ENCODE measurements at places on chromosomes 4 and X.

DNA sequence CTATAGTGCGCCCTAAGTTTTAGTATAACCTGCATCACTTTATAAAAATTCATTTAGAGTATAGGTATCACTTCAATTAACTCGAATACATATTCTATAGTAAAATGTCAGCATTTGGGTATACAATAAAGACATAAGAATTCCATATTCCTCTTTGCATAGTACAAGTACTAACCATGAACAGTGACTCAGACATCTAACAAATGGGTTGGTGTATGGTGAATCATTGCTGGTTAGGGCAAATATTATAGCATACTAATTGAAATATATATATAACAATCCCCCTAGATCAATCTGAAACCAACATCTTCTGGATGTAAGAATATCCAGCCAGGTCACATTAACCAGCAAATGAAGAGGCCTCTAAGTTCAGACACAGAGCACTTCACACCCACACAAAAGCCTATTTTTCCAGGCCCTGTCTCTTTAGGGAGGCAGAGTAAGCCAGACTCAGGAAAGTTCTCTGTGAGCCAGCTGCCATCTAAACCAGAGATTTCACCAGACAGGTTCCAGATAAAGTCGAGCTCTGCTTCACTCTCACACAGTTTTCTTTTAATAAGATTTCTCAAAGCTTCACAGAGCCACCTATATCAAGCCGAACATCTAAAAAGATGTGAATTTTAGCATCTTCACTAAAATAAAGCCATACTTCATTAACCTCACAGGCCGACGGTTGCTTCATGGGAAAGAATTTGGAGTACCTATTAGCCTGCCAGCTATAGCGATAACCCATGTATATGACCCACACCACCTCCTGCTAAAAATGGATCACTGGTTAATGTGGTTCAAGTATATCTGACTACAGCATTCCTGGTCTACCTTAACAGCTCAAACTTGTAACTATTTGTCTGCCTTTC, 200.0 kb upstream of the FTHL17 start:
- peak; percentile 33 for DNase-seq

DNA sequence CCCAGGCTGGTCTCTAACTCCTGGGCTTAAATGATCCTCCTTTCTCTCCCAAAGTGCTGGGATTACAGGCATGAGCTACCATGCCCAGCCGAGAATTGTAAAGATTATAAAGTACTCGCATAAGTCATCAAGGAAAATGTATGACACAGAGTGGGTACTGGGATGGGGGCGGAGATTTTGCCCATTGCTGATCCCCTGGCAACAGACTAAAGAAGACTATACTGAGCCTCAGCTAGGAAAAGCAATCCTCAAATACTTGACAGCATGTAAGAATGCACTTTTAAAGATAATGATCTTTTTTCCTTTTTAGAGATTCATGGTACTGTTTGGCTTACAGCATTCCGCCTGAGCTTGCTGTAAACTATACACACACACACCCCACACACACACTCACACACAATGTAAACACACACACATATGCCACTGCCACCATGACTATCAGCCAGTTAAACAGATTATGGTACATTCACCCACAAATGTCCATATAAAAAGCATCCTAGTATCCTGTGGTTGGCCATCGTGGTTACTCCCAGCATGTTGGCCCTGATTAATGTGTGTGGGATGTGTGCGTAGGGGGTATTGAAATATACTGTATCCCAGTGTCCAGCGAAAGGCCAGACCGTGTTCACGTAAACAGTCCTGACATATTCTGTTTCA, 113.0 kb downstream of the AMELX start:
- peak; percentile 26 for DNase-seq

GRCh38 chr4:101155368-101155767, 192.0 kb downstream of the PPP3CA start:
- DNase-seq, result peak; percentile 63

GRCh38 chrX:83504721-83505479, 3.2 kb upstream of the POU3F4 start:
- DNase-seq, result no peak

GRCh38 chrX:70117738-70118137, 15.5 kb upstream of the IGBP1 start:
- DNase-seq, result no peak

- no peak for DNase-seq
Observed at GRCh38 chrX:155070663-155070974, 317 bp downstream of the CMC4 start.

DNA sequence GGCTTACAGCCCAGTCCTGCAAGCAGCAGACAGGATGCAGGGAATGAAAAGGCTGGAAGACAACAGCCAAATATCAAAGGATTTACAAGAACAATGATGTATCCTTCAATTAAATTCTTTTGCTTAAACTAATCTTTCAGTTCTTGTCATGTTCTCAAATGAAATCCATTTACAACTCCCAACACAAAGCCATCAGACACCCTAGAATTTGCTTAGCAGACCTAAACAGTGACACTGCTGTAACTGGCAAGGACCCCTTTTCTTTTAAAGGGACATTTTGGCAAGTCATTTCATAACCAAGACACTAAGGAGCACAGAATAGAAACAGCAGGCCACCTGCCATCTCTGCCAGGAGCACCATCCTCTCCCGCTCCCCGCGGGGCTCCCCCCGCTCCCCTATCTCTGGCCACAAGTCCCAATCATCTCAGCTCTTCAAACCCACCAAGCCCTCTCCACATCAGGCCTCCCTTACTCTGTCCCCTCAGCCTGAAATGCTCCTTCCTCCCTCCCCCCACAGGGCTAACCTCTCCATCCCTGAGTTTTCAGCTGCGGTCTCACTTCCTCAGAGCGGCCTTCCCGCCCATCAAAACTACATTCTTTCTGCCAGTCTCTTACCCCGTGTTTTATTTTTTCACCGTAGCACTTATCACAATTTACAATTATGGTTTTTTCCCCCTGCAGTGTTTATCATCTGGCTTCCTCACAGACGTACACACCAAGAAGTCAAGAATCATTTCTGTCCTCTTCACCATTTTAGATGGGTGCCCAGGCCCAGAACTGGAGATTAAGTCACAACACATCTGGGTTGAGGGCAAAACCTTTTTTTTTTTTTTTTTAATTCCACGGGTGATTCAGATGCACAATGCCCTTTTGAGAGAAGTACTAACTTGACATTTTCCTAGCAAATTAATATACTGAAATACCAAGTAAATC, 45.8 kb downstream of the TSPAN5 start:
- no peak for DNase-seq

- peak; percentile 51 for DNase-seq
Observed at GRCh38 chrX:22135994-22136684, 104.0 kb downstream of the PHEX start.

DNA sequence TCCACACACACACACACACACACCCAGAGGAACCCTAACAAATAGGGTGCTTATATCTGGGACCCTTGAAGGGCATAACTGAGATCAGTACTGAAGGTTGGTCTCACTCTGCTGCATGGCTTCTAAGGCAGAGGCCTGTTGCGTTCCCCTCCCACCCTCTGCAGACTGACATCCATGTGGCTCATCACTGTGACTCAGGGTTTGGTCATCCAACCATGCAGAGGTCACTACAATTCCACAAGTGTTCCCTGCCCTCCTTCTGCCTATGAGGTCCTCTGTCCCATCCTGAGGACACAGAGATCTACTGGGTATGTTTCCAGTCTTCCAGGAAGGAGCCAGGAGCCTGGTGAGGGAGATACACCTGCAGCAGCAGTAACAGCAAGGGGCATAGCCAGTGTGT, 55.8 kb downstream of the XAGE2 start:
- peak; percentile 69 for DNase-seq

DNA sequence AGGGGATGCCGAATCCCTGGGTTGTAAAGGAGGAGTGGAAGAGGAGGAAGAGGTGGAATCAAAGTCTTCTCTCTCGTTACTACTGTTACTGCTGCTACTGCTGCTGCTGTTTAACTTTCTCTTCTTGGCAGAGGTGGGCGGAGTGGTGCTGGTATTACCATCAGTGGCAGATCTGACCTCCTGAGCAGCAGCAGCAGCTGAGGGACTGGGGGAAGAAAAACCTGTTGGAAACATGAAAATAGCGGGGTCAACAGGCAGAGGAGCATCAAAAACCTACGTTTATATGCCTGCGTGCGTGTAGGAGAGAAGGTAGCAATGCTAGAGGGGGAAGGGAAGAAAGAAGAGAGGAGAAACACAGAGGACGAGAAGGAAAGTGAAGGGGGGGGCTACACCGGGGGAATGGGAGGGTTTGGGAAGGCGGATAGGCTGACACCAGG, 339 bp downstream of the CUL4B start:
- DNase-seq, result peak; percentile 40

DNA sequence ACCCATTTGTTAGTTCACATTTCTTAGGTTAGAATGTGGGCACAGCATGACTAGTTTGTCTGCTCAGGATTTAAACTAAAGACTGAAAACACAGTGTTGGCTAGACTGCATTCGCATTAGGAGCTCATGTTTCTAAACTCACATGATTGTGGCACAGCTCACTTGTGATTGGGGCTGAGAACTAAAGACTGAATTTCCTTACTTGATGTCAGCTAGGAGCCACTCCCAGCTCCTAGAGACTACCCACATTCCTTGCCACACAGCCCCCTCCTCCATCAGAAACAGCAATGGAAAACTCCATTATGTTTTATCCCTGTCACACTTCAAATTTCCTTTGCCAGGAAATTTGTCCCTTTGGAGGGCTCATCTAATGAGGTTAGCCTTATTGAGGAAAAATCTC, 170.2 kb upstream of the NUDT6 start:
- no peak for DNase-seq

- no peak for DNase-seq
Observed at GRCh38 chrX:134792077-134792476, 133.8 kb upstream of the PLAC1 start.

DNA sequence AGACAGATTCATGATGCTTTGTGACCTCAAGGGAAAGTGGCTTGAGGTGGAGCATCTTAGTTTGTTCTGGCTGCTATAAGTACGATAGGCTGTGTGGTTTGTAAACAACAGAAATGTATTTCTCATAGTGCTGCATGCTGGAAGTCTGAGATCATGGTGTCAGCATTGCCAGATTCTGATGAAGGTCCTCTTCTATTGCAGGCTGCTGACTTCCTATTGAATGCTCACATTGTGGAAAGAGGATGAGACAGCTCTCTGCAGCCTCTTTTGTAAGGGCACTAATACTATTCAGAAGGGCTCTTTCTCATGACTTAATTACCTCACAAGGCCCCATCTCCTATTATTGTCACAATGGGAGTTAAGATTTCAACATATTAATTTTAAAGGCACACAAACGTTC, 1674.0 kb upstream of the PCDH7 start:
- DNase-seq, result peak; percentile 62

GRCh38 chrX:154348114-154348531, 26.3 kb downstream of the FLNA start:
- DNase-seq, result peak; percentile 45

DNA sequence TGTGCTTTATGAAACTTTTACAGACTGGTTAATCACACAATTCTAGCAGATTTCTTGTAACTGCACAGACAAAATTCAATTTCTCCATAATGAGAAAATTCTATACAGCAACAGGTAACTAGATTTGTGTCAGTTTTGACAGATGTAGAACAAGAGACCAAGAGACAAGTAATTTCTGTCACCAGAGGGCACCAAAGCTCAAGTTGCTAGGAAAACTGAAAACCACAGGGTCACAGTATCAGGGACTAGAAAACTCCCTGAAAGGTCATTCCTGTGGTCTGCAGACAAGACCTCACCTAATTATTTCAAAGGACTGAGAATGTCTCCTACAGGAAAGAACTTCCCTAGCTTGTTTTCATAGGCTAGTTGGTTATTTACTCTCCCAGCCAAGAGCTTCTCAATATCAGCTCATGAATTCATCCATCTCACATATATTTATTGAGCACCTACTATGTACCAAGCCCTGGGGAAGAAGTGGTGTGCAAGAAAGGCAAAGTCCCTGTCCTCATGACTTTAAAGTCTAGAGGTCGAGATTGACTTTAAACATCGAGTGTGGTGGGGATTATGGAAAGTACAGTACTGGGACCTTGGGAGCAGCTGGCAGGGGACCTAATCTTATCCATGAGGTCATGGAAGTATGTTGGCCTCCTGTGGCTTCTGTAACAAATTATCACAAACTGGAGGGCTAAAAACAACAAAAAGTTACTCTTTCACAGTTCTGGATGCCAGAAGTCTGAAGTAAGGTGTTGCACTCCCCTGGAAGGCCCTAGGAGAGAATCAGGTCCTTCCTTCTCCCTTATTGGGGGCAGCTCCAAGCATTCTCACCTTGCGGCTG, 47.8 kb upstream of the SETD7 start:
- peak; percentile 69 for DNase-seq

DNA sequence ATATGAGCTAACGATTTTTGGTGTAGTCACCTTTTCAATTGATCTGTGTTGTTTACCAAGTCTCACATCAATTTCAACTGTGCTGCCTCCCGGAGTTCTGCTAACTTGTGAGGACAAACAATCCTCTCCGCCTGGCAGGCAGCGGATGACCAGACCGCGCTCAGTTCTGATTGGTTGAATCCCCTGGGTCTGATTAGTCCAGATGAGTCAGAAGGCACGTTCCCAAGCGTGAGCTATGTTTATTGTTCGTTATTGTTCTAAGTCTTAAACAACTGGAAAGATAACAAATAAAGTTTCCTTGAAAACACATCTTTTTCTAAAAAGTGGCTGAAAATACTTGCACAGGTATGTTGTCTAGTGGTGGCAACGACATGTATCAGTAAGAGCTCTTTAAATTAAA, 37.9 kb upstream of the TRPC3 start:
- peak; percentile 36 for DNase-seq

DNA sequence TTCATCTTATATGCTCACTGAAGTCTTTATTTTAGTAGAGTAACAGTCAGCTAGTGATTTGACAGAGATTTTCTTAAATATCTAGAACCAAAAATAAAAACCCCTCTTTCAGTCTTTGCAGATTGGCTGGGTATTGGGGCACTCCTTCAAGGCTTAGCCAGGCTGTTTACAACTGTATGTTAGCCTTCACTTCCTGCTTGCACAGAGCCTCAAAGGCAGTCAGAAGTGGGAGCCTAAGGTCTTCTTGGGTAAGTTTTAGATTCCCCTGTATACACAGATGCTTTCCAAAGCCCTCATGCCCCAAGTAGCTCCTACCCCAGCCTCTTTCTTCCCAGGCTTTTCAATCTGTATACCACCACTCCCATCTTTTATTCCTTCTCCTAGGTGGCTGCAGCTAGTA, 136.1 kb upstream of the STIM2 start:
- DNase-seq, result no peak

GRCh38 chr4:140628016-140628415, 59.3 kb upstream of the UCP1 start:
- DNase-seq, result no peak

- no peak for DNase-seq
Observed at GRCh38 chr4:3200423-3201090, 48.4 kb upstream of the MSANTD1 start.

- no peak for DNase-seq
Observed at GRCh38 chrX:149032449-149032848, 472.7 kb downstream of the IDS start.

- DNase-seq, result peak; percentile 55
Observed at GRCh38 chrX:25534091-25534490, 518.3 kb upstream of the ARX start.
